Naive thymus-derived CD4-positive, alpha-beta T cell (primary cell): ENCODE measurements at places on chromosomes 1 and 21. TPM values are rescaled to one million over a fixed set of nuclear protein-coding genes. Genes with fewer than 3 reads are reported as not detected.
A peak's percentile ranks its signal among the peaks of the same experiment; 100 is the strongest.

GRCh38 chr1:64526312-64526711 lies 56.4 kb downstream of the CACHD1 start:
- DNase-seq: no peak

DNA sequence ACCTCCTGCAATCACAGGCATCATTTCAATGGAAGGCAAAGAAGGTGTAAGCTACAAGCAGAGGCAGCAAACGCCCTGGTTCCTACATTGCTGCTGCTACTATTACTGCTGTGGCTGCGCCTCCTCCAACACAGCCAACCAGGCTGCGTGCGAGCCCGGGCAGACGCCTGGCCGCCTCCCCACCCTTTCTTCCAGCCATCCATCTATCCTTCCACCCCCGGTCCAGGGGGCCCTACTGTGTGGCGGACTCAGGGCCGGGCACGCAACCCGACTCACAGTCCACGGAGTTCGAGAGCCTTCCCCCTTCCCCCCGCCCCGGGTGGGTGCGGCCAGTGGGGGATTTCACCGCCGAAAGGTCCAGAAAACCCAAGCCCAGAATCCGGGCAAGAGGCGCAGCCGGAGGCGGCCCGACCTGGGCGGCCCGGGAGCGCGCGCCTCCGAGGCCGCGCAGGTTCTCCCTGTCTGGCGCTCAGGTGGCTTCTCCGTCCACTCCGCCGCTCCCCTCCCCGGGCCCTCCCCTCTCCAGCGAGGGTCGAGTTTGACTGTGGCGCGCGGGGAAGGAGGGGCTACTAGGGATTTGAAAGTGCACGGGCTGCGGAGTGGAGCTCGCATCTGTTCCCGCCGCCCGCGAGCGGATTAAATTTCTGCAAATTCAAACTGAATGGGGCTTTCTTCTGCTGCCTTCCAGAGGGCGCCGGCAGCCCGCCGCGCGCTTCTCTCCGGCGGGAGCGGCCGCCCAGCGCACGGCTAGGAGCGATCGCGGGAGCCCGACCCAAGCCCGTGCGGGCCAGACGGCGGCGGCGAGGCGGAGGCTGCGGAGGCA lies at the start of gene HUNK:
Gene HUNK (plus strand): TSS at position 569 of the 823 bp plus-strand sequence. CDS start 655 bp downstream, outside the sequence.
- DNase-seq: no peak

DNA sequence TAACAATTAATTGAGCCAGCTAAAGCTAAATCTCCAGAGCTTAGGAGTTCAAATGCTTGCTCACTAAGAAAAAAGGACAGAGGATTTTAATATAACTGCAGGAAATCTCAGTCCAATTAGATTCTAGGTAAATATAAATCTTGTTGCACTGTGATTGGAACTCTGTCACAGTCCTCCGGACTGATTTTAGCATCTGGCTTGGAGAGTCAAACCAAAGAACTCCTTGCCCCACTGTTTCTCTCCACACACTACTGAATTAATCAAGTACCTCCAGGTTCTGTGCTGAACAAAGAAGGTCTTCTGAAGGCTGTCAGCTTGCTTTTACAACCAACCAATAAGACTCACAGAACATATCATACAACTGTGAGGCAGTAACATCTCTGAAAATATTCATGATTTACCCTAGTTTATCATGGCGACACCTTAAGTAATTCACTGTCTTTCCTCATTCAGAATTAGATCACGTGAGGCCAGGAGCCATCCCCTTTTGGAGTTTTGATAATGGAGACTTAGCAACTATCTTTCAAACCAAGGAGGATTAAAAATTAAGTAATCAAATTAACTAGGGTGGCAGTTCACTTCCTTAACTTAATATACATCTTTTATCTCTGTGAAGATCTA lies 176.0 kb downstream of the RERE start:
- DNase-seq: no peak

The ADAM30 gene
- 0.20 TPM for polyA plus RNA-seq

DNA sequence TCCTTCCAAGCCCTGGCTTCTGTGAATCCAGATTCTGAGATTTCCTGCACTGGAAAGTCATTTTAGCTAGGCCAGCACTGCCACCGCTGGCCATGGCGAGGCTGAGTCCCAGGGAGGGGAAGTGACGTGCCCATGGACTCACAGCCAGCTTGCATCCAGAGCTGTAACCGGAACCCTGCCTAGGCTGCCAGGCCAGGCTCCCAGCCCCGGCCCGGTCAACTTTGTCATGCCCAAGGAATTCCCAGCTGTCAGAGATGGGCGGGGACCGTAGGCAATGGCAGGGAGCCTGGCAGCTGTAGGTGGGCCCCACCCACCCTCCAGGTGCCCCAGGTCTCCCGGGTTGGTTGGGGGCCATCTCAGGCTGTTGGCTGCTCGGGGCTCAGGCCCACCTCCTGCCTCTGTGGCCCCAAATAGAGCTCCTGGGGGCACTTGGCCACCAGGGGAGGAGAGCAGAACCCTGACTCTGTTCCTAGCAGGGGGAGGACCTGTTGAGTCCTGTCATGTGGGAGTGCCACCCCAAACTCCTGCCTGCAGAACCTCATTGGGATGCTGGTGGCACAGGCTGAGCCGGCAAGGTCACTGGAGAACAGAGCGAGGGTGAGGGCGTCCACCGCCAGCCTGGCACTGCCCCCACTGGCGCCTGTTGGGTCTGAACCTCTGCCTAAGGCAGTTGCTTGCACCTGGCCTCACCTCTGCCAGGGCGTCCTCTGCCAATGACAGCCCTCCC lies 57.8 kb downstream of the FOXO6 start:
- DNase-seq: no peak

- no peak for DNase-seq
Measured at GRCh38 chr1:107250169-107250568, 109.3 kb downstream of the NTNG1 start.

The URB2 gene
- polyA plus RNA-seq: 8.2 TPM

The AKR7A3 gene
- polyA plus RNA-seq: not detected

- no peak for DNase-seq
Measured at GRCh38 chr1:245160741-245161400, 6.1 kb downstream of the KIF26B start.

GRCh38 chr1:171748651-171749050 lies 6.8 kb upstream of the VAMP4 start:
- DNase-seq: no peak

The F5 gene
- polyA plus RNA-seq: 1.2 TPM

The YIPF1 gene
- polyA plus RNA-seq: 20.6 TPM

GRCh38 chr1:202282596-202283283 lies 59.0 kb downstream of the UBE2T start:
- no peak for DNase-seq

GRCh38 chr1:1212780-1213344 lies 1.1 kb downstream of the TNFRSF4 start:
- peak; percentile 11 for DNase-seq

DNA sequence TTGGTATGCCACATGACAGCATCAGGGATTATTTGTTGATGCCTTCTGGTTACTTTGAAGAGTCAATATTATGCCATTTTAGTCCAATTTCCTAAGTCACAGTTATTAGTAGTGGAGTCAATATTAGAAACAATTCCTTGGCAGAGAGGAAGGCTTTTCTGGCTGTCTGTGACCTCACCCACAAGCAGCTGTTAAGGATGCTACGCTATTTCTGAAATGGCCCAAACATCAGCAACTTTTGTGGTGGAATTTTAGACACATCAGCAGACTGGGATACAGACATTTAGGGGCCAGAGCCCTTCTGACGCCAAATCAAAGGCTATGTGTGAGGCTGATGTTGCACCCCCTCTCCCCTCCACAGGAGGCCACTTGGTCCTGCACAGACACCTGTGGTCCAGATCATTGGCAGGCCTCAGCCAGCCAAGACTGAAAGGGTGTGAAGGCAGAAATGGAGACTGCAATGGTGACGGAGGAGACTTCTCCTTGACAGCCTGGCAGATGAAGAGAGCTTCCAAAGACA lies 9.2 kb upstream of the RXRG start:
- DNase-seq: no peak

DNA sequence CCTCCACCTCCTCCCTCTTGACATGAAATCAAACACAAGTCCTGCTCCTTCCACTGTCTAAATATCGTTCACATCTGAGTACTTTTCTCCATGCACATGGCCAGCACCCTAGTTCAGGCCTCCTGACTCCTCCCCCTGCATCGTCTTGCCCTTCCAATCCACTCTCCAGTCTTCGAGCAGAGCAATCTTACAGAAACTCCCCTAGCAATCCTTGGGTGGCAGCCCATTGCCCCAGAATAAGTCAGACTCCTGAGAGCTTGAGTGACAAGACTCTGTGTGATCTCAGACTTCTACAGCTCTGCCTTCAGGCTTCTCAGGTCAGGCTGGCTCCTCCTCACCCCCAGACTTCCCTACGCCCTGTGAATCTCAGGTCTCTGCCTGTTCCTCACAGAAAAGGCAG lies 5.5 kb downstream of the SH2D2A start:
- no peak for DNase-seq

DNA sequence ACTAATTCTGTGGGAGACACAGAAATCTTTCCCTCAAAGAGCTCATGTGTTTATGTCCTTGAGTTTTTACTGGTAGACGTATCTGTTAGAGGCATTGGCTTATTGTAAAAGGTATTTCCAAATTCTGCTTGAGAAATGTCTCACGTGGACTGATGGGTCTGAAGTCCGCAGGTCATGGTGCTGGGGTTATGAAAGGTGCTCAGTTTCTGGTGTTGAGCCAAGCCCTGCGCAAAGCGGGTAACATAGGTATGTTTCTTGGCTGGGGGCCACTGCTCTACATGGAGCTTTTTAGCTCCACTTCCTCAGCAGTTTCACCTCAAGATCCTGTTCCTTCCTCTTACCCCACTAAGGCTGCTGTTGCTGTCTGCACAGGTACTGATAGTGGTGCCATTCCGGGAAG lies 10.8 kb downstream of the UTP25 start:
- DNase-seq: no peak

GRCh38 chr1:168977618-168978017 lies 128.9 kb upstream of the ATP1B1 start:
- no peak for DNase-seq

The IGSF9 gene
- not detected for polyA plus RNA-seq

DNA sequence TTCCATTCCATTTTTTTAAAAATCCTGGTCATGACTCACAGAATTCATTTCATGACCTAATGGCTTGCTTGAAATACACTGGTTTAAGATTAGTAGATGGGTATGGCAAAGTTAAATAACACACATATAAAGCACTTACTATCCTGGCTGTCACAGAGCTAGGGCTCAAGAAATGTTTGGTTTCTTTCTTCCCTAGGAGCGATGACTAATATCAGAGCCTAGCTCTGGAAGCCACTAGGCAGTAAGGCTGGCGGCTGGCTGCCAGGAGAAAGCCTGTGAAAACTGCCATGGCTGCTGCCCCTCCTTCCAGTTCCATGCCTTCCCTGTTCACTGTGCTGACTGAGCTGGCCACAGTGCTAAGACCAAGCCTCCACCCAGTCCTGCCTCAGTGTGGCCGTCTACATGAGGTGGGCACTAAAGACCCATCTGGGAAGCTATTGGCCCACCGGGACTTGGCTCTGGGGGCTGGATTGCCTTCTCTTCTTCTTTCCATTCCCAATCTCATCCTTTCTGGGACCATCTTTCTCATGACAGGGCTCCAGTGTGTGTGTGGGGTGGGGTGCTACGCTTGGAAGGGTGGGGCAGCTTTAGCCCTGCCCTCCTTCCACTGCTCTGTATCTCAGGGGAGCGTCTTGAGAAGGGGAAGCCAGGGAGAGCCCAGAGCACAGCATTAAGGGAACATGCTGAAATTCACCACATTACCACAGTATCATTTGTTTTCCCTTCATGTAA lies 10.8 kb upstream of the ASCL5 start:
- no peak for DNase-seq

DNA sequence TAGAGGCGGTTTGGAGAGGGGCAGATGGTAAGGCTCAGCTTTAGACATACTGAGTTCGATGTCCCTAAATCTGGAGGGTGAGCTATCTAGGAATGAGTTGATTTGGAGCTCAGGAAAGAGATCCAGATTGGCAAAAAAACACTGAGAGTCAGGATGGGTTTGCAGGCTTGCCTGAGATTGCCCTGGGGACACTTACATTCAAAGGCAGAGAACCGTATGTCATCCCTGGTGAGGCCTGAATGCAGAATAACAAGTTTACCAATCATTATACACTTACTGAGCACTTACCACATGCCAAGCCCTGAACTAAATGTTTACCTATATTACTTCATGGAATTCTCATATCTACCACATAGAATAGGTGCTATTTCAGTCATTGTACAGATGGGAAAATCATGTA lies 27.5 kb downstream of the TFAP2E start:
- no peak for DNase-seq

GRCh38 chr1:167776151-167776550 lies 54.4 kb downstream of the MPZL1 start:
- no peak for DNase-seq

DNA sequence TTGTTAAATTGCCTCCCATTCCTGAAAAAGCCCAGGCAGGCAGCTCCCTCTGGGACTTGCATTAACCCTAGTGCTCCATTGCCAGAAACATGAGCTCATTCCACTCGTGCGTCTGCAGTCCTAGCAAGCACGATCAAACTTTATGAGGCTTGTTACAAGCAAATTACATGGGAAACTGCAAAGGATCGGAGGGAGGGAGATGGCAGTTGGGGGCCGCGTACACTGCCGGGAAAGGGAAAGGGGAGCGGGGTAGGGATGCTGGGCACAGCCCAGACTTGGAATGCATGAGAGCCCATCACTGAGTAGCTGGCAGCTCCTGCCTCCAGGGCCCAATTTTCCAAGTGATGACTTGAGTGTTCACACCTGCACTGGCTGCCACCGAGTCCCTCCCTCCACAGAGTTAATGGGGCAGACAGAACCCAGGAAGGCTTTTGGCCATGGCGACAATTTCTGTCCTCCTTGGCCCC lies 169.9 kb downstream of the BRINP2 start:
- no peak for DNase-seq

The TTC24 gene
- polyA plus RNA-seq: 1.5 TPM

The FCGR3A gene
- 0.83 TPM for polyA plus RNA-seq

GRCh38 chr1:204875255-204875654 lies 4.6 kb downstream of the NFASC start:
- DNase-seq: no peak

The FMO4 gene
- 2.0 TPM for polyA plus RNA-seq

The CHRNB2 gene
- not detected for polyA plus RNA-seq

DNA sequence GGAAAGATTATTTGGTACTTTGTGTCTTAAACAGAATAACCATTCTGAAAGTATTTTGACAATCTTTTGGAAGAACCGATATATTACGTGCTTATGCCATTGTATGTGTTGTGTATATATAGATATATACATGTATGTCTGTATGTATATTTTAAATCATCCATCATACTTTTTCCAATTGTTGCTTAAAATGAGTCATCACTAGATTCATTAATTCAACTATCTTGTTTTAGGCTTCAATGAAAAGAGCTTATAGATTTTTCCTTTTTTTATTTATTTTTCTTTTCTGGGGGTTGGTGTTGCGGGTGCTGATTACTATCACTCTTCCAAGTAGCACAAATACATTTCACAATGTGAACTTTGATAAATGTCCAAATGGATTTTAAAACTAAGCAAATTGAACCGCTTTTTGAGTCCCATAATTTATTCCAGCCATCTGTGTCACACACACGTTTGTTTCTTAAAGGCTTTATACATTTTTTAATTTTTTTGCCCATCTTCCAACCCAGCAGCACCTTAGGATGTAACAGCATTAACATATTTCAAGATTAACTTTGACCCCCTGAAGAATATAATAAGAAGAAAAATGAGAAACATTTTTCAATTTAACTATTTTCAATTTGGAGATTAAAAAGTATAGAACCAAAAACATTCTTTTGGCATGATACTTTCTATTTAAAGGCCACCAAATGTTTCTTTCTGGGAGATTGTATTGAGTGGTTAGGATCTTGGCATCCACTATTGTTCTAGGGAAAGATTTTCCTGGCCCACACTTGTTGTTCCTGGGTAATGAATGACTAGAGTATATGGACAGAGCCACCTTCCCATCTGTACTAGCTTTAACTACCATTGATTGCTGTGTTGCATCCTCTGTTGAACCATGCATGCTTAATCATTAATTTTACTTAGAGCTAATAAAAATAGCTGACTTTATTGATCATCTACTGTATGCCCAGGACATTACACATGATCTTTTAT lies 9.3 kb upstream of the DPYD start:
- DNase-seq: no peak
